AG20443 (cell line): ENCODE measurements at places on chromosomes 1 and 21.

- no peak for DNase-seq
Observed at GRCh38 chr1:169894424-169895145, 889 bp upstream of the SCYL3 start.

DNA sequence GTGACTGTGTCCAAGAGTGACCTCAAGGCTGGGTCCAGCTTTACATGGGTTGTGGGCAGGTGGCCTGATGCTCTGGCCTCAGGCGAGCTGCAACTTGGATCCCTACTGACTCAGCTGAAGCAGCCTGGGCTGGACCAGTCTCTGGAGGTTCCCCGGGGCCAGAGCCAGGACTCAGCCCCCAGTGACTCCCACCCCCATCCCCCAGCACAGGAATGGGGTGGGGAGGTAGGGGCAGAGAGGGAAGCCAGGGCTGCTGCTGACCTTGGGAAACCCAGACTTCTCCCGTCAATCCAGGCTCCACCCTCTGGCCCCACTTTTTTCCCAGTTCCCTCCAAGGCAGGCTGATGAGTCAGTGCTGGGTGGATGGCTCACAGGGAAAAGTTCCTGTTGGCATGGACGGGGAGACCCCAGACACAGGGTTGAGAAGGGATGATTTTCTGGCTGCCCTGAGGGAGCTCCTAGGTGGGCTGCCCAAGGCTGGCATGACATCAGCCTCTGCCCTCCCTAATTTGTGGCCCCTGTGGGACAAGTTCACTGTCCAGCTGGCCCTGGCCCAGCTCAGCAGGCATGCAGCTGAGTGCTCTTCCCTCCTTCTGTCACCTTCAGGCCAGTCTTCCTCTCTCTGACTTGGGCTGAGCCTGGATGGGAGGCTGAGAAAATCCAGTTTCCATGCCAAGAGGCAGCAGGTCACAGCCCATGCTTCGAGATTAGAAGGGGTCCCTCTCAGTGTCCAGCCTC, 2.2 kb downstream of the ZC3H12A start:
- DNase-seq = peak; percentile 81

DNA sequence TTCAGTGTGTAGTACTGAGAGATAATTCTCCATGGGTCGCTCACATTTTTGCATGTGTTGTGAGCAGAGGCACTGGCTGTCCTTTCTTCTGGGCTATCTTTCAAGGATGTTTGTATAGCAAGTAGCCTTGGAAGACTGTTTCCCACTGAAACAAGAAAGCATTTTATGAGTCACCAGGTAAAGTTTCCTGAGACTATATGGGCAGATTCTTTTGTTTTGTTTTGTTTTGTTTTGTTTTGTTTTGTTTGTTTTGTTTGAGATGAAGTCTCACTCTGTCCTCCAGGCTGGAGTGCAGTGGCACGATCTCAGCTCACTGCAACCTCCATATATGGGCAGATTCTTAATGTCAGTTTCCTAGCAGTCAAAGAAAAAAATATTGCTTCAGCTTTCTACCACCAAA, 912.6 kb downstream of the TTLL7 start:
- DNase-seq = no peak

- no peak for DNase-seq
Observed at GRCh38 chr1:157438613-157439012, 113.7 kb downstream of the FCRL5 start.

DNA sequence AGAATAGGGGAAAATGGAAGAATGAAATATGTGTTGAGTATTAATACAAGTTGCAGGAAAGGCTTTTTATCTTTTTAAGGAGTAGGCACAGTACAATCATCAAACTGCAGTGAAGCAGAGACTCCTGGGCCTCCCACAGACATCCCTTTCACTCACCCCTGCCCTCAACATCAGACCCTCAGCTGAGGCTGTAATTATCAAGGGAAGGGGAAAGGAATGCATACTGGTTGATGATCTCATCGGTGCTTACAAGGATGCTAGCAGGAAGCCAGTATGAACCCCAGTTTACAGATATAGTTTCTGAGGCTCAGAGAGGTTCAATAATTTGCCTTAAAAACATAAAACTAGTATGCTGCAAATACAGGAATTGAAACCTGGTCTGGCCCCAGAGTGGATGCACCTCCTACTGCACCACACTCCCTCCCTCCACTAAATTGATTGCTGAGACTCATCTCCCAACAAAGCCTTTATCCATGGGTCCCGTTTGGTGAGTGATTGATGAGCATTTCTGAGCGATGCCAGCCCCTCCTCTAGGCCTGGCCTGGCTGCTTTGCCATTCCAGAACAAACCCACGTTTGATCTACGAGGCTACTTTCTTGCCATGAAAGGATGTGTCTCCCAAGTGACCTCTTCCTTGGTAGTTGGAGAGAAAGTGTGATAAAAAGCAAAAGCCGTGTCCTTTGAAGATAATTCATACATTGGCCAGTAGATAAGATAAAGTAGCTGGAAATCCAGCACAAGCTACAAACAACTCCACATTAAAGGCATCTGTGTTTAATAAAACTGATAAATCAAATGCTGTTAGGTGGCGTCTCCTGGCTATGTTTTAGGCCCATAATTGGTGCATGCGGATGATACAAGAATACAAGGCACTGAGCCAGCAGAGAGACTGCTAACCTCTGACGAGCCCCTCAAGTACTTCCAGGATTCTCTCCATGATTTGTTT, 233.9 kb upstream of the CAMK1G start:
- no peak for DNase-seq

DNA sequence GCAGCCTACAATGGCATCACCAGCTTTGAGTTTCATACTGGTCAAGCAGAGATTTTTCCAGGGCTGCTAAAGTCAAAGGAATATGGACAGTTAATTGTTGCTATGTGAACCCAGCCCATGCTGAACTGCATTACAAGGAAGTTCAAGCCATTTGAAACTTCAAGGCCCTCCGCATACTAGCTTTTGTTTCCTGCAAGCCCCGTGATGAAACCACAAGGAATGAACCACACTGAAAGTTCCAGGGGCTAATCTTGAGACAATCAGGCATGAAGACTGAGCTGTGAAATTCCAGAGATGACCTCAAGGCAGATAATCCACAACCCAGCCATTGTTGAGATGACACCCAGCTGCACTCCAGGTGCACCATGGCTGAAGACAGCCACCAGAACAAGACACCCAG, 180.8 kb downstream of the C1orf21 start:
- DNase-seq = peak; percentile 32

DNA sequence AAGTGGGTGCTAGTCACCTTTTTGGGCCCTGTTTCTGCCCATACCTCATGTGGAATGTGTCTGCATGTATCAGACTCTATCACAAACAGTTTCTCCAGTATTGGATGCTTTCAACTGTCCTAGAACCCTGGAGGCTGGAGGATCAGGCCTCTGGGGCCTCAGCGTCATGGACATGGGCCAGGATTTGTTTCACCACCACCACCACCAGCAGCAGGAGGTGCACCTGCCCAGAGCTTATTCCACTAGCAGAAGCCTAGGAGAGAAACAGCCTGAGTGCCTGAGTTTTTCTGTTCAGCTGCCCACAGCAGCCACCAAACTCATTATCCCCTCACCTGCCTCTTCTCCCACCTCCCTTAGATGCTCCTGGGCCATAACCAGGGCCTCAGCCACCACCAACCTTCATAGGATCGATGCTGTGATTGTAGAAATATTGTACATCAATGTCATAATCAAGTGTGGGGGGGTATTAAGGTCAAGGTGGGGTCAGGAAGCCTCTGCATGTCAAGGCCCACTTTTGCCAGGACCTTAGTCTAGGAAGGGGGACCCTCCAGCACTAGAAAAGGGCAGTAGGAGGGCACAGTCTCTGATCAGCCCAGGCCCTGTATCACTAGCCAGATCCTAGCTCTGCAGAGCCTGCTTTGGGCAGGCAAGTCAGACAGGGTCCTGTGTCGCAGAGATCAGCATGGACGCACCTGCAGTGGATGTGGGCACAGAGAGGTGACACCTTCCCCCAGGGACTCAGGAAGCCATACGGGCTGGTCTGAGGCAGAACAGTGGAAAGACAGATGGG, 9.3 kb downstream of the DMAP1 start:
- no peak for DNase-seq

GRCh38 chr1:22600071-22600816, 36.2 kb upstream of the C1QA start:
- DNase-seq = no peak

DNA sequence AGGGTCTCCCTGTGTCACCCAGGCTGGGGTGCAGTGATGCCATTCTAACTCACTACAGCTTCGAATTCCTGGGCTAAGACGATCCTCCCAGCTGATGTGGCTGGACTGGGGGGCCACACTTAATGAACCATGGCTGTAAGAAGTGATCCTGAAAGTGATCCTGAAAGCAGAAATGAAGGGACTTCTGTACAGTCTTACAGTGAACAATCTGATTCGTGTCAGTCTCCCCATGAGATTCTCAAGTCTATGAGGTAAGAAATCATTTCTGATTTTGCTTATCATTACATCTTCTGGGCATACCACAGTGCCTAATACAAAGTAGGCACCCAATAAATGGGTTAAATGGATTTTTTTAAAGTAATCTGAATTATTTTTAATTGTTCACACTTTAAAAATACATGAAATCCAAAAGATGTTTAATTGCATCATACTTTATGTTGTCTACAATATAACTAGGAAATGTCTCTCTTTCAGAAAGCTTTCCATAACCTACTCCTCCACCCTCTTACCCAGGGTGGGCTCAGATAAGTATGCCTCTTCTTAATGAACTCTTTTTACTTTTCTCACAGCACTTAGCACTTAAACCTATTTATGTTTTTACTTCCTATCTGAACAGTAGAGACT, 21.5 kb downstream of the TUT4 start:
- no peak for DNase-seq

- peak; percentile 36 for DNase-seq
Observed at GRCh38 chr21:41583274-41583790, 75.4 kb upstream of the TMPRSS2 start.

DNA sequence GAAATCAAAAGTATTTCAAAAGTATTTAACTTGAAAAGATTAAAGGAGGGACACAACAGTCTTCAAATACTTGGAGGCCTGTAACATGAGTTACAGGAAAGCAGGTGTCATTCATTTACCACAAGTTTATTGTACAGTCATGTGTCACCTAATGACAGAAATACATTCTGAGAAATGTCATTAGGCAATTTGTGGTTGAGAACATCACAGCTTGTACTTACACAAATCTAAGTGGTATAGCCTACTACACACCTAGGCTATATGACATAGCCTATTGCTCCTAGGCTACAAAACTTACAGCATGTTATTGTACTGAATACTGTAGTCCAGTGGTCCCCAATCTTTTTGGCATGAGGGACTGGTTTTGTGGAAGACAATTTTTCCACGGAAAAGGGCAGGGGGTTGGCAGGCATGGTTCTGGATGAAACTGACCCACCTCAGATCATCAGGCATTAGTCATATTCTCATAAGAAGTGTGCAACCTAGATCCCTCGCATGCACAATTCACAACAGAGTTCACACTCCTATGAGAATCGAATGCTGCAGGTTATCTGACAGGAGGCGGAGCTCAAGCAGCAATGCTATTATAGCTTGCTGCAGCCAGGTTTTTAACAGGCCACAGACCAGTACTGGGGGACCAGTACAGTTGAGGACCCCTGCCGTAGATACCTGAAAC, 25.0 kb upstream of the PHTF1 start:
- DNase-seq = no peak

GRCh38 chr1:85135392-85135798, 65.4 kb downstream of the SYDE2 start:
- no peak for DNase-seq

GRCh38 chr1:113199760-113200455, 126.9 kb downstream of the LRIG2 start:
- no peak for DNase-seq

DNA sequence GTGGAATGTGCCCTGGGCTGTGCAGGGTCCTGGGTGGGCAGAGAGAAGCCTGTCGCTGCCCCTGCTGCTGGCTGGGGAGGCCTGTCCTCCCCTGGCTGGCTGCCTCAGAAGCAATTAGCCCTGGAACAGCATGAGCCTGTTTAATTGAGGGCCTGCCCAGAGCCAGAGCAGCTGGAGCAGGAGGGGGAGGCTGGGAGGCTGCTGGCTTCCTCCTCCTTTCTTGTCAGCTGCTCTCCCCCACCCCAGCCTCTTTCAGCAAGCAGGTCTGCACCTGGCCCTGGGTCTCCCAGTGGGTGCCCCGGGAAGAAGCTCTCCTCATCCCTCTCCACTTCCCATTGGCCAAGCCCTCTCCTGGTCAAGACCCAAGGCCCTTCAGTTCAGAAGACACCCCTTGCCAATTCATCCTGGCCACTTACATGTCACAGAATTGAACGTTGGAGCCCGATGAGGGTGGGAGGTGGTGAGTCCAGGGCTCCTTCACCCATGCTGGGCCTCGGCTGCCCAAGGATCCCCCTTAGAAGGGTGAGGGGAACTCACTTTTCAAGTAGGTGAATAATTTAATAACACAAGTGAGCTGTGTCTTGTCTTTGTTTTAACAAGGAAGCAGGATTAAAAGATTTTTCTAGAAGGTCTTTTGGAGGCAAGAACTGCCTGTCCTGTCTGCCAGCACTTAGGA, 13.2 kb downstream of the AMPD2 start:
- DNase-seq = no peak

DNA sequence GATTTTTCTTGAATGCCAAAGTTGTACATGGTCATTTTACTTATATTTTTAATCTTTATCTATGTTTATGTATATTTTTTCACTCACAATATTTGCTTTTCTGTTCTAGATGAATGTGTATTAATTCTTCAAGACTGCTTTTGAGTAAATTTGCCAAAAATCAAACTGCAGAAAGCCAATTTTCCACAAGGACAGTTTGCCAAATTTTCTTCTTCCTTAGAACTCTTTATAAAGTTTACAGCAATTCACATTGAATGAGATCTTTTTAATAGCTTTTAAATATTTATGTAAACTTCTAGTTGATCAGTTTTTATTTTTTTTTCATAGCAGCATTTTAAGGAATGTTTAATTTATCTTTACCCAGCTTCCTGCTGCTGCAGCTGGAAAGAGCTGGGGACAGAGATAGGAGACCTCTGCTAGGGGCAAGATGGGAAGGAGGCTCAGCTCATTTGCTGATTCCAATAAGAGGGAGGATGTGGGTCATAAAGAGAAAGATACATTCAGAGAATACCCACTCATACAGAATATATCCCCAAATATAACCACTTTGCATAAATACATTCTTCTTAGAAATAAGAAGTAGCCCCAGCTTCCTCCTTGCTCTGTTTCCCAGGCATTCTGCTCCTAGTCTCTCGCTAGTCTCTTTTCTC, 93.0 kb downstream of the ODF2L start:
- no peak for DNase-seq

DNA sequence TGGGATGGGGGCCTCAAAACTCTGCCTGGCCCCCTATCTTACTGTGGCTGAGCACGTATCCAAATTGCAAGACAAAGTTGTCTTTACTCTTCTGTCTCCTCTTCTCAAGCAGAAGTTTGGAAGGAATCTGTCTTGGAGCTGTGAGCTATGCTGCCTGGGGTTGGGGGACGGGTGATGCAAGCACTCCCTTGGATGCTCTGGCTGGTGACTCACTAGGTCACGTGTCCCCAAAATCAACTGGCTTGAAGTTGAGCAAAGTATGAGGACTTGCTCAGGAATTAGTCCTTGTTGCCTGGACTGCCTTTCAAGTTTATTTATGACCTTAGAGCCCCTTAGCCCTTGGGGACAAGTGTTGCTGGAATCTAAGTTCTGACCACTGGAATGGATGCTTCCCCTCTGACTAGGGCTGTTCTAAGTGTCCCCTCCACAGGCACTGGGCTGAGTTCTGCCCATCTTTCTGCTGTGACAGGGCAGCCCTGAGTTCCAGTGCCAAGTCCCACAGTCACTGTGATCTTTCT, 269.5 kb downstream of the HHAT start:
- DNase-seq = peak; percentile 83

- peak; percentile 67 for DNase-seq
Observed at GRCh38 chr1:170664828-170665612, 1.1 kb downstream of the PRRX1 start.

- DNase-seq = no peak
Observed at GRCh38 chr1:197314682-197315081, 46.6 kb downstream of the CRB1 start.
